Activated CD4-positive, alpha-beta T cell treated with anti-CD3 and anti-CD28 coated beads for 48 hours (primary cell): ENCODE measurements at places on chromosomes 13 and 19.

GRCh38 chr13:42028113-42028799 is 20.2 kb upstream of the DGKH start:
- DNase-seq = no peak

DNA sequence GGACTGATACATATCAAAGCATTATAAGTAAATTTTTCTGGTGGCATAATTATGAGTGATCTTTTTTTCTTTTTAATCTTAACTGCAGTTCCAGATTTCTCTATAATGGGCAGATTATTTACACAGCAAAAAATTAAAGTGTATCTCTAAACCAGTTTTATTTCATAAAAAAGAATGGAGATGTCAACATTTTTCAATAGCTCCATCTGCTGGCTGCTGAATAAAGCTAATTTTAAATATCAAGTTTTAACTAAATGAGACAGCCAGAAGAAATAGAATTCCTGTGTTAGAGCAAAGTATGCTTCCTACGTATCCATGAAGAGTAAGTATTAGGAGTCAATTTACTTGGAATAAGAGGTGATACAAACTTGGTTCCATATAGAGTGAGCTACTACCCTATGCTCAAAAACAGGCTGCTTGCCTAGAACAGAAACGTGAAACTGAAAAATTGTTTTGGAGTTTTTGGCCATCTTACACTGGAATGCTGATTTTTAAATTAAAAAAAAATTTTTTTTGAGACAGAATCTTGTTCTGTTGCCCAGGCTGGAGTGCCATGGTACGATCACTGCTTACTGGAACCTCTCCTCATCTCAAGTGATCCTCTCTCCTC is 5.0 kb upstream of the PDS5B start:
- DNase-seq = no peak

DNA sequence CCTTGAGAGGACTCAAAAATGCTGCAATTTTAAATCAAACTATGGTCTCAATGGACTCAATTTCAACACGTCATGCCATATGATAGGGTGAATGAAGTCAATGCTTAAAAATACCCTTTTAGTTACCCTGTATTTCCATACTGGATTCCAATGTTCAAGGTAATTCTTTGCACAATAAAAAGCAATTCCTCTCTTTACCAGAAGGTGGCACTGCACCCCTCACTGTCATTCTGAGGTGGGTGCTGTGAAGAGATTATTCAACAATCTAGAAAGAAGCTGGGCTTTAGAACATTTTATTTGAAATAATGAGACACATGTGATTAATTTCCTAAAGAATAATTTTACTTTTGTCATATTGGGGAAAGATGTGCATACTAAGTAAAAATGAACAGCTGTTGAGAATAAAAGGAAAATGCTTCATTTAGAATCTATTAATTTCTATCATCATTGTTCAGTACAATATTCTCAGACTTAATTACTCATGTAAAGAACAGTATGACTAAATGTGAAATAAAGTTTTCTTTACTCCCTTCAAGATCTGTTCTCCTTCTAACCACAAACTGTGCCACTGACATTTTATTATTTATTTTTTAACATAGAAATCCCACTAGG is 789.1 kb downstream of the GPC5 start:
- DNase-seq = peak; percentile 13

GRCh38 chr19:5360003-5360780 is 19.6 kb upstream of the PTPRS start:
- DNase-seq = no peak

DNA sequence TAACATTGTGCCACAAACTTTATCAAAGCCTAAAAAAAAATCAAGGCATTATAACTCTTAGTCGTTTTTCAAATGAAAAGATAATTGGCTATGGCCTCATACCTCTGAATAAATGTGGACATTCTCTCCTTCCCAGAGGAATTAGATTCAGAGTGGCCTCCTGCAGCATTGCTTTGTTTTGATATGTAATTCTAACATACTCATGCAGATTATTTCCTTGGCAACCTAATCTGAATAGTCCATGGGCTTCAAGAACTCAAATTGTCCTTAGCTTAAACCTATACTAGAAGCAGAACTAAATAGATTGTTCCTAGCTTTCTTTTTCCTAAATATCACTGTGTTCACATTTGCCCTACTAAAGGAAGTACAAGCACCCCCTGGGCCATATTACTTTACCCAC is 1146.9 kb downstream of the OLFM4 start:
- no peak for DNase-seq
